ENCODE measurements at places on chromosomes 2 and 18.

DNA sequence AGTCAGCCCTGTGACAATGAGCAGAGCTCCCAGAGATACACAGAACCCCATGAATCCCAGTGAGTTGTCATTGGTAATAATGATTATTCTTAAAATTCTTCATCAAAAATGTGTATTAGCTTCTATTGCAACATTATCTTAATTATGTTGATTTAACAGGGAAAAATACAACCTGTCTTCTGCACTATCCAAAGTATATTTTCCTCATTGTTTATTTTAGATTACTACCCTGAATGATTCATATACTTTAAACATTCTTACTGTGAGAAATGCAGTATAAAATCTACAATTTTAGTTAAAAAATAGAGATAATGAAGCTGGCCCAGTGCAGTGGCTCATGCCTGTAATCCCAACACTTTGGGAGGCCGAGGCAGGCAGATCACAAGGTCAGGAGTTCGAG lies 125.2 kb upstream of the LYPD1 start:
- no peak for DNase-seq

GRCh38 chr18:36212301-36213171 lies 25.2 kb downstream of the MOCOS start:
- no peak for DNase-seq

GRCh38 chr2:105919191-105919811 lies 174.6 kb downstream of the NCK2 start:
- peak; percentile 52 for DNase-seq

GRCh38 chr2:61658841-61659780 lies 121.0 kb upstream of the XPO1 start:
- DNase-seq = no peak

GRCh38 chr2:176599796-176600485 lies 330.7 kb downstream of the MTX2 start:
- no peak for DNase-seq

DNA sequence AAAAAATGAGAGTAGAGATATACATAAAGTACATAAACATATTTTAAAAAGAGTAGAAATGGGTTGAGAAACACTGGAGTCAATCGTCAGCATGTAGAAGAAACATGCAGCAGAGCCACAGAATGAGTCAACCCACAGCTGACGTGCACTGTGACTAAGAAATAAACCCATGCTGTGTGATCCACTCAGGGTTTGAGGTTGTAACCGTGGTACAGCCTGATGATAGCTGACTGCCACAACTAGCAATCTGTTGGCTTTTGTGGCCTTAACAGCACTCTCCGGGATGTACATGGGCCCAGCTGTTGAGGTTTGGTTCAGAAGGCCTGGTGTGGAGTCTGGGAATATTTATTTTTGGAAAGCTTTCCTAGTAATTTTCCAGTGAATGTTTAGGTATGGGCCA lies 554.4 kb upstream of the MEX3C start:
- DNase-seq = no peak

DNA sequence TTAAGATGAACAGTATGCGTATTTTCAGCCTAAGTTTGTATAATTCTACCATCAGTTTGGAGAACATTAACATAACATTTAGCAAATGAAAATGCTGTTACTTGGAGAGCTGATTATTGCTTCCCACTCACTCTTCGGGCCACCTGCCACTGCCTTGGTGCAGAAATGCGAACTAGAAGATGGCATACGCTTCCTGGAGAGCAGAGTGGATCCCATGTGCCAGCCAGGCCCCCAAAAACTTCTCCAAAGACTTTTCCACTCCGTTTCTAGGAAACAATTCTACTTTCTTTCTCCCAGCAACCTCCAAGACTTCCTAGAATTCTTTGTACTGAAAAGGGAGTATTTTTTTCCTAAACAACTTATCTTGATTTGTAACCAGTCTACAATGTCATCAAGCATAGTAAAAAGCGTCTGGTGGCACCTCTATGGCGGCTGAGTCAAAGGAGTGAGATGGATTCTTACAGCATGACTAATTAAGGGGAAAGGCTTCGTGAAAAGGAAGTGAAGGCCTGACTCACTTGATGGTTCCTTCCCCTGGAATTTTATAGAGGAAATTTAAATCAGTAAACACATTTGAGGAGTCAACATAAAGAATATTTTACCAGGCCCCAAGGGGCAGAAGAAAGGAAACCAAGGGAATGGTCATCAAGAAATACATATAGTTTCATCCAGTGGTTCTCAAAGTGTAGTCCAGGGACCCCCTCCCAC lies 36.6 kb downstream of the FEZ2 start:
- DNase-seq = no peak

- DNase-seq = no peak
Measured at GRCh38 chr18:21163647-21164547, 52.3 kb upstream of the ROCK1 start.

- no peak for DNase-seq
Measured at GRCh38 chr2:74953796-74954499, 4.5 kb upstream of the POLE4 start.

DNA sequence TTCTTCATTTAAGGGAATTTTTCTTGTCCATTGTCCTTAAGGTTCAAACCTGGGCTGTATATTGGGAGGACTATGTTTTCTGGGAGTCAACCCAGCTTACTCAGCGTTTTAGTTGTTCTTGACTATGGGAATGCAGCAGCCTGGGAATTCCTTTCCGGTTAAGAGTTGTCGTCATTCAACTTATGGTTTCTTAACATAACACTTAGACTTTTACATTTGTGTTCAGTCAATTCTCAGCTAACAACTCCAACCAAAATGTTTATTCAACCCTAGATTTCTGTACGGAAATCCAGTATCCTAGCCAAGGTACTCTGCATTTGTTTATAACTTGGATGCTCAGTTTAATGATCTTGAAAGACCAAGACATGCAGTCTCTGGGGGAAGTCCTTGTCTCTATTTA lies 960.9 kb downstream of the CBLN2 start:
- no peak for DNase-seq

GRCh38 chr18:41845563-41845962 lies 109.5 kb upstream of the PIK3C3 start:
- no peak for DNase-seq

GRCh38 chr2:177287814-177288213 lies 23.3 kb upstream of the NFE2L2 start:
- DNase-seq = no peak

GRCh38 chr2:229553091-229553490 lies 161.3 kb downstream of the DNER start:
- DNase-seq = no peak

DNA sequence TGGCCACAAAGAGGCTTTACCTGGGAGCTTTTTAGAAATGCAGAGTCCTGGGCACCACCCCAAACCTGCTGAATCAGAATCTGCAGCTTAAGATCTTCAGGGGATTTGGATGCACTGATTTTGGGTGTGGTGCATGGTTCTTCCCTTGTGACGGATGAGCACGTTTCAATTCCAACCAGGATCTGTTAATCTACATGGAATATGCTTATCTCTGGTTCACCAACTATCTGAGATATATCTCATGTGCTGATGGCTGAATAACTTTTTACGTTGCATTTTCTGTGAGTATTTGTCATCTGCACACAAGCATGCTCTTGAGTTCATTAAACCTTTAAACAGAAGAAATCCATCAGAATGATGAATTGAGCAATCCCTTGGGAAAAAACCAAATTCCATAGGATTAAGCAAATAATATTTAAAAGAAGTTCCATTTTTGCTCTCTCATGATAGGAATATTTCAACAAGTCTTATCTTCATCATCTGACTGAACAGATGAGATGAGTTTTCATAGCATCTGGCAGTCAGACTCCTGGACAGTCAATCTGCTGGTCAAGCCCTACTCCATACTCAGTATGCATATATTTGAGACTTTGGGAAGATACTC lies 120.6 kb downstream of the PLB1 start:
- DNase-seq = no peak

Measured in activated CD8-positive, alpha-beta memory T cell treated with anti-CD3 and anti-CD28 coated beads for 24 hours (primary cell).